ENCODE measurements at places on chromosomes 12 and 14. TPM values are rescaled to one million over a fixed set of nuclear protein-coding genes. Genes with fewer than 3 reads are reported as not detected.

GRCh38 chr12:88472248-88472647 is 108.0 kb downstream of the KITLG start:
- H3K27me3 ChIP-seq, result no peaks in the 10 kb centered on the region
- H3K4me1 ChIP-seq, result peaks cover 28% of the 10 kb centered on the region
- no peak overlapping the region for H3K4me3 ChIP-seq
- no peaks in the 10 kb centered on the region for H3K36me3 ChIP-seq
- no peak overlapping the region for H3K27ac ChIP-seq
- DNase-seq, result no peak

GRCh38 chr12:53244337-53244736 is 12.3 kb upstream of the RARG start:
- no peaks in the 10 kb centered on the region for H3K4me1 ChIP-seq
- no peaks in the 10 kb centered on the region for H3K36me3 ChIP-seq
- H3K4me3 ChIP-seq, result no peak overlapping the region
- DNase-seq, result no peak
- H3K27me3 ChIP-seq, result no peaks in the 10 kb centered on the region

GRCh38 chr12:85445060-85445938 is 165.3 kb downstream of the ALX1 start:
- H3K36me3 ChIP-seq, result no peaks in the 10 kb centered on the region
- no peak overlapping the region for H3K27ac ChIP-seq
- no peak overlapping the region for H3K4me3 ChIP-seq
- H3K27me3 ChIP-seq, result no peaks in the 10 kb centered on the region
- no peak for DNase-seq

The TGM1 gene
- total RNA-seq, result 1,879 TPM

The SPTB gene
- total RNA-seq, result 0.13 TPM

The RERGL gene
- total RNA-seq, result 0.48 TPM

The CCDC92 gene
- 16.2 TPM for total RNA-seq

The SYT1 gene
- not detected for total RNA-seq

Measured in esophagus squamous epithelium (tissue), 5 donors.